Right forelimb (tissue), 1 donor: ENCODE measurements at places on chromosomes 7 and 10.
A peak's percentile ranks its signal among the peaks of the same experiment; 100 is the strongest.

DNA sequence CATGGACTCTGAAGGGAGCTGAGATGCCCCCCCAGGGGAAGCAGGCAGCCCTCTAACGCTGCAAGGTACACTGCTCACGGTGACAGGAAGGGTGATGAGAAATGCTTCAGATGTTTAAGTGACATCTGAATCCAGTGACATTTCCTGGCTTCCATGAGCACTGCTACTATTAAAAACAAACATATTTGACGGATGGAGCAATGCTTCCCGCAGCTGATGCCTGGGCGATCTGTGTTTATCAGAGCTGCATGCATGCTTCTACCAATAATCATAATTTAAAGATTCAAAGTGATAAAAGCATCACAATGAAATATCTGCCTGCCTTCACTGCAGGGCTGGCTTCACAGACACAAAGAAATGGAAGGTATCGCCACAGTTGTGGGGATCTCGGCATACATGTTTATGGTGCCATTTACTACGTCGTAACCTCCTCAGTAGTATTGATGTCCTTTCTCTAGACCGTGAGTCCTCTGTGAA is 66.1 kb upstream of the AOAH start:
- DNase-seq = no peak

DNA sequence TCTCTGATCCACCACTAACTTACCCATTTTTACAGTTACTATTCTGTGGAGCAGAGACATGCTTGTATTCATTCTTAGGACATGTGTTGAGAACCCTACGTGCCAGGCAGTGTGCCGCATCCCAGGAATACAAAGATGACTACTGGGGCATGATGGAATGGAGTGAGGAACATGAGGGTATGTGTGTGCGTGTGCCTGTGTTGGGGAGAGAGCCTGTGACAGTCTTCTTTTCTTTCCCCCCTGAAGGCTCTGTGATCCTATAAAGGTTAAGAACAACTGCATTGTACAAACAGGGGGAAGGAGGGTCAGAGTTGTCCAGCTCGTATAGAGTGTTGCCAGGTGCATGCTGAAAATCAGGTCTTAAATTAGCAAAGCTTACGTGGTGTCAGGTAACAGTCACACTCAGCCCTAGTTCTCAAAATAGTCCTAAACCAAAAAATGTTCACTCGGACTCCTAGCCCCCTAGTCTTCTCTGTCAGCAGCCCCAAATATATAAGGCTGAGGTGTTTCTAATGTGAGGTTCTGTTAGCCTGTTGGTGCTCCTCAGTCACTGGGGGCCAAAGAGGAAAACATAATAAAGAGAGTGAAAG is 161.9 kb downstream of the CELF2 start:
- DNase-seq = no peak

DNA sequence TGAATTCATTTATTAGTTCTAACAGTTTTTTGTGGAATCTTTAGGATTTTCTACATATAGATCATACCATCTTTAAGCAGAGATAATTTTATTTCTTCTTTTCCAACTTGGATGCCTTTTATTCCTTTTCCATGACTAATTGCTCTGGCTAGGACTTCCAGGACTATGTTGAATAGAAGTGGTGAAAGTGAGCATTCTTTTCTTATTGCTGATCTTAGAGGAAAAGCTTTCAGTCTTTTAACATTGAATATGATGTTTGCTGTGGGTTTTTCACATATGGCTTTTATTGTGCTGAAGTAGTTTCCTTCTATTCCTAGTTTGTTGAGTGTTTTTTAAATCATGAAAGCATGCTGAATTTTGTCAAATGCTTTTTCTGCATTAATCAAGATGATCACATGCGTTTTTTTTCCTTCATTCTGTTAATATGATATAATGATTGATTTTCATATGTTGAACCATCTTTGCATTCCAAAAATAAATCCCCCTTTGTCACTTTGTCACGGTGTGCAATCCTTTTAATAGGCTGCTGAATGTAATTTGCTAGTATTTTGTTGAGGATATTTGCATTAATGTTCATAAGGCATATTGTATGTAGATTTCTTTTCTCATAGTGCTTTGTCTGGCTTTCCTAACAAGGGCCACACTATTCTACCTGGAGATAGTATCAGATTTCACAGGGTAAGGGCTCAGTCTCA is 92.9 kb downstream of the ZNF467 start:
- DNase-seq = no peak

- no peak for DNase-seq
Measured at GRCh38 chr7:74376256-74377036, 77.3 kb upstream of the GTF2IRD1 start.

DNA sequence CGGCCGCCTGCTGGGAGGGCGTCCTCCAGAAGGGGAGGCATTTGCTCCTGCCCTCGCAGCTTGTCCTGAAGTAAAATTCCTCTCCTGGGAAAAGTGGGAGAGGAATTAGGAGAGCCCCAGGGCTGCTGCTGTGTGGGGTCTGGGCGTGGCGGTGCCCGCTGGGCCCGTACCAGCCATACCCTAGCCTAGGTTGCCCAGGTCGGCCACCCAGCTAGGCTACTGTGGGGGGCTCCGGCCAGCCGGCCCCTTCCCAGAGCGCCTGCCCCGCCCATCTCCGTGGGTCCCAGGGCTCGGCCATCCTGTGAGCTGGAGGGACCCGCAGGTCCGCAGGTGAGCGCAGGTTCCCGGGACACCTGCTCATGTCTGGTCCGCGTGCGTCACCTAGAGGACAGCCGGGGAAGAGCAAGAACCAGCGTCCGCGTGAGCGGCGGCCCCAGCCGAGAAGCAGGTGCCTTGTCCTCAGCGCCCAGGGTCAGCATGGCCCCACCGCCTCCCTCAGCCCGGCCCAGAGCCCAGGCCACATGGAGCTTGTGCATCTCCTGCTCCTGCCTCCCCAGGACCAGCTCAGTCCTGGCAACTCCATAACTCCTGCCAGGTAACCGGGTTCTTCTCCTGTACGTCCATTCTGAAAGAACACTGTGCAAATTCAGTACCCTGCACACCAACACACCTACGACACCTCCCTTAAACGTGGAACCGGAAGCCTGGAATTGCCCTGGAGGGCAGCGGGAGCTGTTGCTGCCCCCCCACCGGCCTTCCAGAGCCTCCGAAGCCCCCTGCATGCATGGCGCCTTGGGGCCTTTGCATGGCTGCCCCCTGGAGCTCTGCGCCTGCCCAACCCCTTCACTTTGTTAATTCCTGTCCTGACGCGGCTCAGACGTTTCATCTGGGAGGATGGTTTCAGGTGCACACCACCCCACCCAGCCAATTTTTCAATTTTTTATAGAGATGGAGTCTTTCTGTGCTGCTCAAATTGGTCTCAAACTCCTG is 22.8 kb upstream of the FOXL3 start:
- DNase-seq = peak; percentile 45

GRCh38 chr7:27897001-27897400 is 157.0 kb downstream of the TAX1BP1 start:
- no peak for DNase-seq

DNA sequence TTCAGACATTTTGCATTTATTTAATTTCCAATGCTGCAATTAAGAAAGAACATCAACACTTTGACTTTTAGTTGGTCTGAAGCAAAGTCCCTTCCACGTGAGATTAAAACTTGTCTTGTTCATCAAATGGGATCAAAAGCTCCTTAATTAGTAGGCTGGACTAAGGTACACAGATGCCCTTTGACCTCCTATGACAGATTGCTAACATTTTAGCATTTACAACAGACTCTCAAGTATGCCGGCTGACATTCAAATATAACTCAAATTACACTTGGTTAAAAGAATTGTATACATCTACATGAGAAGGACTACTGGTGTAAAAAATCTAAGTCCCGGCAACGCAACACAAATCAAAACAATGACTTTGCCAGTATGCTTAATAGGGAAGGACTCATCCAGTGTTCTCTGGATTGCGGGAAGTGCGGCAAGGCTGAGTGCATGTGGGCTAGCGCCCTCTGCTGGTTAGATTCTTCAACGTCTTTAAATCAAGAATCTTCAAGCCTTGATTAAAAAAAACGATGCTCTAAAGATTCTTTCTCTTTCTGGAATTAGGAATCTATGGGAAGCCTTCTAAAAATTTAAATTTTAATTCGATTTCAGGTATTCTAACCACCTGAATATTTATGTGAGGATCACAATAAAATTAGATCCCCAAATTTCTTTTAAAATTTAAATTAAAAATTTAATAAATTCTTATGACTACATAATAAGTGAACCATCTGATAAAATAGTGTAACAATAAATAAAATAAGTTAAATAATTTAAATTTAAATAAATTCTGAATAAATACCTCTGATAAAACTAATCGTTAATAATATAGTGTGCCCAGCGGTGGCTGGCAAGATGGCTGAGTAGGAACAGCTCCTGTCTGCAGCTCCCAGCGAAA is 444.7 kb downstream of the DGKB start:
- DNase-seq = peak; percentile 66

- DNase-seq = no peak
Measured at GRCh38 chr10:49163741-49164140, 24.4 kb downstream of the TMEM273 start.

- no peak for DNase-seq
Measured at GRCh38 chr7:12827920-12828319, 140.5 kb downstream of the ARL4A start.

DNA sequence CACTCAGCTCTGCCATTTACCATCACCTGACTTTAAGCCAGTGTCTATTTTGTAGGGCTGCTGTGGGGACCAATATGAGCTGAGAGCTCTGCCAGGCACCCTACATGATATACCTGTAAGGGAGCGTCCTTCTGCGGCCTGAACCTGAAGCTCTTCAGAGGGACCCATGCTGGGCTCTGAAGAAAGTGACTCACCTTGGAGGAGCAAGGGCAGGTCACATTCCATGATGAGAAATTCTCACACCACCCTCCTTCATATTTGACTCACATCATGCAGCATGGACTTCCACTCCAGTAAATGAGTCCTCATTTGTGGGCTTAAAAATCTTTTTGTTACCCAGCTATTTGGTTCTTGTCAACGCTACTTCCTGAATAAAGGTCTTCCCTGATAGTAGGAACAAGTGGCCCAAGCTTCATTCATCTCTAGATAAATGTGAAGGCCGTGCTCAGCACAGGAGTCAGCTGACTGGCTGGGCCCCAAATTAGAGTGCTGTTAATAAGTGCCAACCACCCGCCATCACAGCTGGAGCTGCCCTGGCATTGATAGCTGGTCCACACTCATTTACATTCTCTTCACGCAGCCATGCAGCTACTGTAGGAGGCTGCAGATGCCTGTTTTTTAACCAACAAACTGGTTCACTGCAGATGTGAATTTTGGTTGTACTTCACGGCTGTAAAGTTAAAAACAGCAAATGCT is 78.4 kb downstream of the RNF216 start:
- DNase-seq = no peak

DNA sequence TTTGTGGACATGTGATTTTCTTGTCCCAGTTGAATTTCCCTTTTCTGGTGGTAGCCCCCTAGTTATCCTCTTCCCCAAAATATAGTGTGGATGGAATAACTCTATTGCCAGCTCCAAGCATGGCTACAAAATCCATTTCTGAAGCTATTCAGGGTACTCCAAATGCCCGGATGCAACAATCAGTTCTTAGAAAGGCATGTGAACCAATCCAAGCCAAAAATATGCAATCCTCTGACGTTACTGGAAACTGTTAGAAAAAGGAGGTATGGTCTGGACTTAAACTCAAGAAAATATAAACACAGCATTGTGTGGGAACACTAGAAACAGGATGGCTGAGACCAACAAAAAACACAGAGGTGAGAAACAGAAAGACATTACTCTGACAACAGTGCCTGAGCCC is 347.0 kb downstream of the GPAM start:
- no peak for DNase-seq

GRCh38 chr7:71348821-71349681 is 217.1 kb downstream of the GALNT17 start:
- DNase-seq = no peak

DNA sequence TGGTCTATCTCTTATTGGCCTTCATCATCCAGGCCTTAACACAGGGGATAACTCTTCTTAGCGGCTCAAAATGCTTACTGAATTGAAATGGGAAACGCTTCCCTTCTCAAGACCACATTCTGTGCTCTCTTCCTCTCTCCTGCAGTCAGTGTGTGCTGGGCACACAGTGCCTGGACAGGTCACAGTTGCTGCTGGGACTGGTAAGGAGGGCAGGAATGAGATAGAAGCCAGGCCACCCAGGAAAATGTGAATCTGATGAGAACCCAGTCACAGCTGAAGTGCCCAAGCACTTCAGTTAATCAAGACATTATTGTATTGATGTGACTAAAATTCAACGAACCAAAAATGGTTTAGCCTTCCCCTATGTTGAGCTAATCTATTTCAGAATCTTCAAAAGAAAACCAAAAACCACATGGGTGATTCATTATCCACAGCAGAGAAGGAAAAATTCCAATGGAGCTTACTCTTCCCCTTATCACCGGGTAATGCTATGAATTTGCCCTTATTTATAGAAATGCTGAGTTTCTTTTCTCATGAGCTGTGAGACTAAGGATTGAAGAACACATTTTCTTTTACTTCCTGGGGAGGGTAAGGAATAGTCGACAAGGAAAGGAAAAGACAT is 41.2 kb upstream of the PLPP4 start:
- no peak for DNase-seq

GRCh38 chr7:91940572-91941341 is at the start of gene AKAP9:
Gene AKAP9 (plus strand): TSS chr7:91940862. CDS start chr7:91941100, 238 bp downstream.
- DNase-seq = peak; percentile 91

DNA sequence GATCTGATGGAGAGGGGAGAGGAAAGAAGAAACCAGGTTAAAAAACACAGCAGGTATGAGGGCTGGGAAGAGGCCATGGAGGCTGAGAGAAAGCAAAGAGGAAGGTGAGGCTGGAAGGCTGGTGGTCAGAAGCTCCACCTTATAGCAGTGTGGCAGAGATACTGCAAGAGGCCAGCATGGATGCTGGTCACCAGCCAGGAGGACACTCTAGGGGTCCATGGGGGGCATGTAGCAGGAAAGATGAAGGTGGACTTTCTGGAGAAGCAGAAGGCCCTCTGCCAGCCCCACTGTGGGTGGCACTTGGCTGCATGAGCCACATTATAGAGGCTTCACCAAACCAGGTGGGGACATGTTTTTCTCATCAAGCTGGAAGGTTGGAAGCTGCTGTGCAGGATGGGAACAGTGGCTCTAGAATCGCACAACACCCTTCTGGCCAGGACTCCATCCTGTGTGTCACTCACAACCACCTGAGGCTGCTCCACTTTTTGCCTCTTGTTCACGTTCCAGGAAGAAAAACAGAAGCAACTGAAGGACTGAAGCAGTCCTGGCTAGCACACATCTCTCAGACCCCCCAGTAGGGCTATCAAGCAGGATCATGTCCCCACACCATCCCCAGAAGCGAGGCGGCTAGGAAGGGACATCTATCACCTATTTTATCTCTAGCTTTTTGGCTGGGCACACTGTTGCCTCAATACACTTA is 587.5 kb upstream of the MGMT start:
- DNase-seq = peak; percentile 48
